ENCODE measurements at places on chromosomes 11 and 22. TPM values are rescaled to one million over a fixed set of nuclear protein-coding genes. Genes with fewer than 3 reads are reported as not detected.

GDPD4 gene
- total RNA-seq = not detected

HBG2 gene
- 0.32 TPM for total RNA-seq

CD248 gene
- total RNA-seq = 168 TPM

MPZL3 gene
- 0.26 TPM for total RNA-seq

SYCE3 gene
- total RNA-seq = 0.94 TPM

CLDN5 gene
- total RNA-seq = 0.43 TPM

OR4D5 gene
- total RNA-seq = not detected

OR56A1 gene
- under 0.01 TPM for total RNA-seq

APOL5 gene
- not detected for total RNA-seq

FAM180B gene
- total RNA-seq = 0.09 TPM

BLID gene
- 3.4 TPM for total RNA-seq

RRP8 gene
- 6.9 TPM for total RNA-seq

GGTLC2 gene
- not detected for total RNA-seq

OSBPL5 gene
- 42.9 TPM for total RNA-seq

SSTR3 gene
- total RNA-seq = 0.16 TPM

MYBPC3 gene
- not detected for total RNA-seq

SLC22A6 gene
- total RNA-seq = not detected

GNAZ gene
- 0.26 TPM for total RNA-seq

BTBD18 gene
- total RNA-seq = not detected

C11orf21 gene
- under 0.01 TPM for total RNA-seq

TMEM121B gene
- 0.09 TPM for total RNA-seq

SORL1 gene
- total RNA-seq = 0.26 TPM

DRD2 gene
- 0.34 TPM for total RNA-seq

SULT4A1 gene
- 0.47 TPM for total RNA-seq

MUC6 gene
- not detected for total RNA-seq

RIBC2 gene
- 0.32 TPM for total RNA-seq

TPH1 gene
- under 0.01 TPM for total RNA-seq

PKDREJ gene
- total RNA-seq = 0.09 TPM

PTPRCAP gene
- total RNA-seq = not detected

TBX10 gene
- not detected for total RNA-seq

HTR3B gene
- not detected for total RNA-seq

SAA1 gene
- total RNA-seq = not detected

P2RY2 gene
- total RNA-seq = not detected

FGF4 gene
- not detected for total RNA-seq

GGTLC3 gene
- total RNA-seq = not detected

ANO1 gene
- total RNA-seq = 0.09 TPM

PRR33 gene
- not detected for total RNA-seq

CFAP300 gene
- 1.8 TPM for total RNA-seq

MPPED1 gene
- not detected for total RNA-seq

COMT gene
- 131 TPM for total RNA-seq

SCO2 gene
- 2.8 TPM for total RNA-seq

MAJIN gene
- total RNA-seq = not detected

DCDC1 gene
- total RNA-seq = 0.34 TPM

All from bronchial smooth muscle cell (primary cell).